CD4-positive, alpha-beta T cell treated with Interleukin-6 at 100 ng/mL for 8 hours (primary cell): ENCODE measurements at places on chromosomes 16 and 17.

DNA sequence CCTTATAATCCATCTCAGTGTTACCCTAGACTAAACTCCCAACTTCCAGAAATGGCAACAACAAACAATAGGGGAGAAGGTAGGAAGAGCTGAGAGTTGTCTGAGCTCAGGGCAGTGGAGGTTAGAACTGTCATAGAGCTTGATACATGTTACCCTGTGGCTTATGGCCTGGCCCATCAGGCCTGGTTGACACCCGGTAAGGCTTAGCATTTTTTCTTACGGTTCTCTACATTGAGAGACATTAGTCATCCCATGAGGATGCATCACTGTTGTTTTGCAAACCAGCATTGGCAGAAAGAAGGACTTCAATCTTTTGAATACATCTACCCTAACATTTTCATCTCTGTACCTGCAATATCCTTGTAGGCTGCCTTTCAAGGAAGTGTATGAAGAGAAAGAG lies 226.6 kb downstream of the PHKB start:
- DNase-seq, result no peak

DNA sequence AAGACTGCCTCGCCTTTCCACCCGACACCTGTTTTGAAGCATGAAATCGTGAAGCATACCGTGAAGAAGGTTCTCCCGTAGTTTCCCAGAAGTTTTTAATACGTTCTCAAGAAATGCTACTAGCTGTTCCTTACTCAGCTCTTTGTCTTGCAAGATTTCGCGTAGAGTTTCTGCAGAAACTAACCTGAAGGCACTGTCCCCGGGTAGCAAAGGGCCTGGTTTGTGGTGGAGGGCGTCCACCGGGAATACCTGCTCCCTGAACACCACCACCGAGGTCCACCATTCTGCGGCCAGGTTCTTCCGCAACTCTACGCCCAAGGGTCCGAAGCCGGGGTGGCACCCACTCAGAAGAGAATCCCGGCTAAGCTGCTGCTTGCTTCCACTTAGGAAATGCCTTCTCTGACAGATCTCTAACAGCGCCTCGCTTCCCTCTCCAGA lies 487 bp downstream of the POLG2 start:
- DNase-seq, result no peak

GRCh38 chr17:39197380-39198185 lies at the start of gene CACNB1:
Gene CACNB1, minus strand, starts transcription at chr17:39197669. Its CDS starts 174 bp downstream, at chr17:39197495.
- DNase-seq, result peak; percentile 66

GRCh38 chr17:76737676-76738467 lies at the start of gene MFSD11:
Gene MFSD11, plus strand, starts transcription at chr17:76738119. Its CDS starts 234 bp downstream, at chr17:76738353.
- peak; percentile 91 for DNase-seq

DNA sequence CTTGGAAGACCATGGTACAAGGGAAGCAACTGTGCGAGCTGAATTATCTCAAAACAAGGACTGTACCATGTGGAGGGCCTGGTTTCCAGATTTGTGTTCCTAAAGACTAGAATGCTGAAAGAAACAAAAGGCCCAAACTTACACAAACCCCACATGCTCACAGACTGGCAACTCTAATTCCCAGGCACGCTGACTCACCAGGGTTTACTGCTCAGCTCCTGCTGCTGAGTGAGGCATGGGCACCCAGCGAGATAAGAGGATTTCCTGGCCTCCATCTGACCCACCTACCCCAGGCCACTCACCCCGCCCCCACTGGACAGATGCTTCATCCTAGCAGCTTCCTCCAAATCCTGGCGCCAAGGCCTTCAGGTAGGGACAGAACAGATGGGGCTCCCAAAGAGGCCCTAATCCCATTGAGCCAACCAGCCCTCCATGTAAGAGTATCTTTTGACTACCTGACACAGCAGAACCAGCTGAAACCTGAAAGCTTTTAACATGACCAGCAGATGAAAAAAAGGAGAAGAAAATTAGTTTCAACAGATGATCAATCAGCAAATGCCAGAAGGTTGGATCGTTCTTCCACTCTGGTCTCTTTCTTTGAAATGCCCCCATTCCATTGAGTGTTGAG lies 33.9 kb downstream of the DCUN1D3 start:
- no peak for DNase-seq

DNA sequence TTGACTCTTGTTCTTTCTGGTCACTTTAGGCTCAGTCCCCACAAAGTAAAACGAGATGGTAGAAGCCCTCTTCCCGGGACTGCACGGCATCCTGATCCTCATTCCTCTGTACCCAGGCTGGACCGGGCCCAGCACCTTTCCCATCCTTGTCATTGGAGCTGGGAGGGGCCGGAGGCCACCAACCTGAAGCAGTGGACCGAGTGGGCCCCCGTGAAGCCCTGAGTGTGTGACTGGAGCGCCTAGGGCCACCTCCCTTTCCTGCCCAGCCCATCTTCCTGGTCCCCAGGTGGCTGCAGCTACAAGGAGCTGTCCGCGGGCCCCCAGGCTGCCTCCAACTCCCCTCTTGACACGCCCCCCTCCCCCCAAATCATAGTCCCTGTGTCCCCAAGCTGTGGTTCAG lies 17.1 kb upstream of the CD300A start:
- DNase-seq, result no peak

- DNase-seq, result no peak
These were observed 121.3 kb upstream of the CACNG5 start for GRCh38 chr17:66713533-66714042.

- no peak for DNase-seq
These were observed 826 bp upstream of the MPO start for GRCh38 chr17:58281511-58282011.

DNA sequence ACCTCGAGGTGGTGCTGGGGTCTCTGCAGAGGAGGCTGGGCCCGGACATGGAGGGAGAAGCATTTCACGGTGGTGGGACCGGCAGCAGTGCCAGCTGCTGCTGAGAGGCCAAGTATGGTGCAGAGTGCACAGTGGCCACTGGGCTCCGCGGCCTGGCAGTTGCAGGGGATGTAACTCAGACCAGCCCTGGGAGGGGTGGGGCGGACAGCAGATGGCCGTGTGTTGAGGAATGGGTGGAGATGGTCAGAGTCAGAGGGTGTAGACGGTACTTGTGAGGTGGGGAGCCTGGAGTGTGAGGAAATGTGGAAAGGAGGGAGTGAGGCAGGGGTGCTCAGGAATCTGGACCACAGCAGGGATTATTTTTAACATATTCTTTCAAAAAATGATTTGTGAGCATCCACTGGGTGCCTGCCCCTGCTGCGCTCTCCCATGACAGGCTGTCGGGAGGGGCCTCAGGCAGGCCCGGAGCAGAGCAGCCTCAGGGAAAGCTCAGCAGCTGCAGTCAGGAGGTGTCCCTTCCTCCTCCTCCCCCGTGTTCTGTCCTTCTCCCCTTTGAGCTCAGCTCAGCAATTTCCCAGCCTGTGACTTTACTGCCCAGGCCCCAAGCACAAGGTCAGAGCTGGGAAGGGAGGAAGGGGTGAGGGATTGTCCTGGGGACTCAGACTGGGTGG lies 113.1 kb downstream of the RAP1GAP2 start:
- DNase-seq, result no peak

DNA sequence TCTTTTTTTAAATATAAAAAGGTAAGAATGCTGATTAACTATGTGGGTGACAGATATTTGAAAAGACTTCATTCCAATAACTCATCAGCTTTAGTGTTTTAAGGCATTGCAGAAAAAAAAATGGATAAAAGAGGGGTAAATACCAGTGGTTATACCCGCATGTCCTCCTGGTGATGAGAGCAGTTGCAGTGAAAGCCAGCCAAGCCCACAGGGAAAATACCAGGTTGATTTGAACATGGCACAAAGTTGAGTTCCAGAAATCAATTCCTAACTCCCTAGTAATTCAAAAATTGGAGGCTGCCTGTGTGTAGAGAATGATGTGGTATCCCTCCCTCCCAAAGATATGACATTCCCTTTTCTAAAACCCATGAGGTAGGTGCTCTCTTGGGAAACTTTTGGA lies 453.2 kb upstream of the SOX9 start:
- no peak for DNase-seq

DNA sequence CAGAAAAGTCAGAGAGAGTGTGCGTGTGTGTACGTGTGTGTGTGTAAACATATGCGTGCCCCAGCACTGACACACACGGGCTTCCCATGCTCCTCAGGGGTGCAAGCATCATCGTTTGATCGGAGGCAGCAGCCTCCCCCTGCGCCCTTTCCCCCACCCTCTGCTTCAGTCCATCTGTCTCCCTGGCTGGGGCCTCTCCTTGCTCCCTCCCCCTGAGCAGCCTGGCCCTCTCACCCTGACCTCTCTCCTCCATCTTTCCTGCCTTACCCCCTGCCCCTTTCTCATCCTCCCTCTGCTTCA lies 4.4 kb downstream of the STX1B start:
- DNase-seq, result no peak

- no peak for DNase-seq
These were observed 375.7 kb upstream of the CDH11 start for GRCh38 chr16:65497571-65497970.

DNA sequence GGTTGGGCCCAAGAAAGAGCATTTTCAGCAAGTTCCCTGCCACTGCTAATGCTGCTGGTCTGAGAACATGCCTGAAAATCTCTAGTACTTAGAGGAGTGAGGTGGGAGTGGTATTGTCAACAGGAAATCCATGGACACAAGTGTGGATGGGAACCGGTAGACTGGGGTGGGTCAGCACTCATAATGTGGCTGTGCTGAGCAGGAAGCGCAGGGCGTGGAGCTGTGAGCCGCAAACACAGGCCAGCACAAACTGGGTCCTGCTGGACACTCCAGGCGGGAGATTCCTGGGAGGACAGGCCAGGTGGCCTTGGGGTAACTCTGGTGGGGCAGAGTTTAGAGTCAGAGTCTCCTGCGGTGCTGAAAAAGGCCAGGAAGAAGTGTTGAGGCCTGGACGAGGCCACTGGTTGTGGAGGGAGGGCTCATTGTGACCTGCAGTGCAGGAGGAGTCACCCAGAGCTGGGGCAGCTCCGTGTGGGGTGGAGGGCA lies 62.6 kb downstream of the BANP start:
- DNase-seq, result no peak

DNA sequence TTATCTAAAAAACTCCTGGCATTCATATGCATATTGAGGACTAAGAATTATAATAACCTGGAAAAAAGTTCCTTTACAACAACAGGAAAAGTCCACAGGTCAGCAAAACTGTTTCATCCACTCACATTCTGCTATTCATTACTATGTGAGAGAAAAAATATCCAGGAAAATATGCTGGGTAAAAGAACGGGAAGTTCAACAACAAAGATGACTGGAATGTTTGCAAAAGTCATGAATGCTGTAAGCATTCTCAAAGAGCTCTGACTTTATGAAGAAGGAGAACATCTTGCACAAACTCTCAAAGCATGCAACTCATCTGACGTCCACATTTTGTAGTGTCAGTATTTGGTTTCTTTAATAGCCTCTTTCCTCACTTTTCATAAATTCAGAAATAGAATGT lies 56.9 kb upstream of the ALDH3A1 start:
- DNase-seq, result no peak

- no peak for DNase-seq
These were observed 159.1 kb downstream of the WWOX start for GRCh38 chr16:78258375-78259065.
